ENCODE measurements at places on chromosomes 7 and 10.

GRCh38 chr7:38880035-38880434, 29.0 kb downstream of the VPS41 start:
- DNase-seq: no peak

- DNase-seq: no peak
Observed at GRCh38 chr10:53664282-53665019, 891.9 kb upstream of the MBL2 start.

DNA sequence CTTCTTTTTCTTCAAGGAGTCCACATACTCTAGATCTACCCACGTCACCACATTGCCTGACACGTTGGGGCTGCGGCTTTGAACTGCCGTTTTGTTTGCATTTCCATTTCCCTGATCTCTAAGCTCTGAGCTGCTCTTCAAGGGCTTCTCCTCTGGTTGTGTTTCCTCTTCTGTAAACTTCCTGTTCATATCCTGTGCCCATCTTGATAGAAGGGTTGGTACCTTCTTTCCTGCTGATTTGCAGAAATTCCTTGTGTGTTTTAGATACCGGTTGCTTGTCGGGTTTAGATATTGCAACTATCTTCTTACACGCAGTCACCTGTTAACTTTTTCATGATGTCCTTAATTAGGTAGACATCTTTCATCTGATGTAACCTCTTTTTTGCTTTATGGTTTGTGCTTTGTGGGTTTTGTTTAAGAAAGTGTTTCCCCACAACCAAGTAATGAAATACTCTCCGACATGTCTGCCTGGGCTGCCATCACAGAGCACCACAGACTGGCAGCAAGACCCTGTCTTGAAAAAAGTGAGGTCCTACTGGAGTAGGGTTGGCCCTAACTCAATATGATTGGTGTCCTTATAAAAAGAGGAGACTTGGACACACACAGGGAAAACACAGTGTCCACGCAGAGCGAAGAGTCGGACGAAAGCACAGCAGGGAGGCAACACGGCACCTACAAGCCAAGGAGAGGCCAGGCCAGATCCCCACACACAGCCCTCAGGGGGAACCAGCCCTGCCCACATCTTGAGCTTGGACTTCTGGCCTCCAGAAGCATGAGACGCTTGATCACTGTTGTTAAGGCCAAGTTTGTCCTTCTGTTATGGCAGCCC, 99.1 kb upstream of the PDGFA start:
- no peak for DNase-seq

DNA sequence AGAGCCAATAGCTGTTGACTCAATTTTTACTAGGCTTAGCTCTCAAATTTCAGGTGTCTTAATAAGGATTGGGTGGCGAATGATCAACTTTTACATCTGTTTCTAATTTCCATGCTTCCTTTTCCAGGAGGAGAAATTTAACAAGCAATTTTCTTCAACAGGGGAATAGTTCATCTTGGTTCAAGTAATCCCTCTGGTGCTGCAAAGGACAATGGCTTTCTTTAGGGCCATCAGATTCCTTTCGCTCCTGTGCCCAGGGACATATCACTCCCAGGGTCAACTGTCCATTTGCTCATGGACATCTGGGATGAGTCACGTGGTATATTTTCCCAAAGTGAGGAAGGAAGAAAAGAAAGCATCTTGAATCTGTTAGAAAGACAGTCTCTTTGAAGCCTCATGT, 313.3 kb downstream of the FRMD4A start:
- DNase-seq: no peak

DNA sequence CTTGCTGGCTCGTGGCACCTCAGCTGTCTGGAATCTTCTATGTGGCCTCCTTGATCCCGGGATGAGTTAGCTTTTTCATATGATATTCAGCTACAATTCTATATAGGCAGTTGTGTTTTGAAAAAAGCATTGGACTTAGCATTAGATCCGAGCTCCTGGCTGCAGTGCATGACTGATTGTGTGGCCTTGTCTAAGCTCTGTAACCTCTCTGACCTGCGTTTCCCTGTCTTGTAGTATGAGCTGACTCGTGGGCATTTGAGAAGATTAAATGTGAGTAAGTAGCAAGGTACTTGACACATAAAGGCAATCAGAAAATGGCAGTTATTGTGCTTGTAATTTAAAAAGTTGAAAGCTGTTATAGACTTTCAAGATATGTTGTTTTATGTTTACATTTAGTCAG, 85.9 kb downstream of the CCNY start:
- DNase-seq: no peak

GRCh38 chr10:128897401-128898129, 569.5 kb upstream of the MGMT start:
- DNase-seq: no peak

DNA sequence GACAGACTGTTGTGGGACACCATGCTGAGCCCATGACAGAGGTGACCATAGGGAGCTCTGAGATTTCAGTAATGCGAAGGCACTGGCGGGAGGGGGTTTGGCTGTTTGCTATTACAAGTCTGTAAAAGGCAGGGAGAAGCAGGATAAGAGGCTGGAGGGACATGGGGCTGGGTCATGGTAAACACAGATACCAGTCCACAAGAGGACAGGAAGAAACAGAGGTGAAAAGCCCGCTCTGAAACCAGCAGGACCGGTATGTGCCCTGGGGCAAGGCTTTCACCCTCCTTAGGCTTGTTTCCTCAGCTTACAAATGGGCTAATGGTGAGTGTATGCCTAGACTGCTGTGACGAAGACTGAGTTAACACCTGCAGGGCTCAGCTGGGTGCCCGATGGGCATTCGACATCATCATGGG, 34.1 kb downstream of the ANXA11 start:
- no peak for DNase-seq

- no peak for DNase-seq
Observed at GRCh38 chr10:115654961-115655360, 561.8 kb downstream of the ATRNL1 start.

Measured in cortex of kidney (tissue), 1 donor.